Esophagus muscularis mucosa (tissue), 4 donors: ENCODE measurements at places on chromosomes 5 and 9.

DNA sequence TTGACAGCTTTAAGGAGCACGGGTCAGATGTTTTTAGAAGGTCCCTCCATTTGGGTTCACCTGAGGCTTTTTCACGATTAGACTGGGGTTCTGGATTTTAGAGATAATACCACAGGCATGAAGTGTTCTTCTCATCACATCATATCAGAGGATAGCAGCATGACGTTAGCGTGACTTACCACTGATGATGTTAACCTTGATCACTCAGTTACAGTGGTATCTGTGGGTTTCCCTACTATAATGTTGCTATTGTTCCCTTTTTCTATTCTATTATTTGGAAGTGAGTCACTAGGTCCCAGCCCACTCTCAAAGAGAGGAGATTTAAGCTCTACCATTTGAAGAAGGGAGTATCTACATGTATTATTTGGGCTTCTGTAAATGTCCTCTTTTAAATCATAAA is 300.0 kb downstream of the MAST4 start:
- DNase-seq, result no peak

GRCh38 chr9:131856105-131856504 is 116.2 kb upstream of the RAPGEF1 start:
- DNase-seq, result no peak

GRCh38 chr9:117156144-117156688 is 258.6 kb downstream of the ASTN2 start:
- peak; percentile 53 for DNase-seq

DNA sequence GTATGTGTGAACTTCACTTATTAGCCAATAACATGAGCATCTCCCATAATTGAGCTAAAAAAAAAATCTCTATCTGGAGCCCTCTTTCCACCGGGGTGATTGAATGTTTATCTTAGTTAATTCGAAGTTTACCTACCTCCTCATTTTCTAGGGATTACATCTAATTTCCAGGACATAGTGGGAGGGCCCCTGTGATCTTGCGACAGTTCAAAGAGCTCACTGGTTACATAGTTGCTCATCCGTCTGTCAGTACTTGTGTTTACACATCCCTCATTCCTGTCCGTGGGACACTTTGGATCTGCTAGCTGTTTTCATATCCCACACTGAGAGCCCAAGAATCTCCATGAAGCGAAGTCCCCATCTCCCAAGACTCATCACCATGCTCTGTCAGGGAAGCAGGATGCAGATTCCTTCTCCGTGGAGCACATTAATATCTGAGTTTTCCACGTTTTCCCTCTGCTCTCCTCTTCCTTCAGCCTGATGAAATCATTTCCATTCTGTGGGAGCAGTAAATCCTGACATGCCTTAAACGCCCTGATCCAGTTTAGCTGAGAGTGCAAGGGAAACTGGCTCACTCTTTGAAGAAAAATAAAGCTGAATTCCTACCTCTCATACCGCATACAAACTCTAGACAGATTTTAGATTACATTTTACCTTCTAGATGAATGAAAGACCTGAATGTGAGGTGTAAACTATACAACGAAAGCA is 10.2 kb upstream of the SFXN1 start:
- DNase-seq, result no peak
